ENCODE measurements at places on chromosomes 11 and 22. TPM values are rescaled to one million over a fixed set of nuclear protein-coding genes. Genes with fewer than 3 reads are reported as not detected.
A peak's percentile ranks its signal among the peaks of the same experiment; 100 is the strongest.

- DNase-seq: no peak
Observed at GRCh38 chr11:5486421-5486820, 2.1 kb upstream of the OR52D1 start.

- no peak for DNase-seq
Observed at GRCh38 chr11:88114486-88115045, 60.7 kb downstream of the RAB38 start.

TRIM29 gene
- total RNA-seq: 2.3 TPM

- no peak for DNase-seq
Observed at GRCh38 chr11:94673386-94673785, 94.8 kb upstream of the AMOTL1 start.

GRCh38 chr11:131871006-131871405 lies 500.6 kb downstream of the NTM start:
- no peak for DNase-seq

DNA sequence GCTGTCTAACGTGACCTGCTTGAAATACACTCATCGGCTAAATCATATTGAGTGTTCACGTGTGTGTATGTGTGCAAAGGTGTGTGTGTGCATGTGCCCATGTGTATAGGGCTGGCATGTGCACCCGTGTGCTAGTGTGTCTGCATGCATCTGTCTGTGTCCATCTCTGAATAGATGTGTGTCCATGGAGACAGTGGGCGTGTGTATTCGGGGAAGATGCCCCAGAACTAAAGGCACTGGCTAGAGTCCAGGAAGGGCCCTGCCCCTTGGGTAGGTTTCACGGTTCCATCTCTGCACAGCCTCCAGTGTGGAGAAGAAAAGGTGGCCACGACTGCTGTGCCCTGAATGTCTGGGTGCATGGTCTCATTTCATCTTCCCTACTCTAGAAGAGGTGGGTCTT lies 220.3 kb downstream of the MN1 start:
- DNase-seq: no peak

- no peak for DNase-seq
Observed at GRCh38 chr22:40721266-40721665, 42.0 kb downstream of the MCHR1 start.

DNA sequence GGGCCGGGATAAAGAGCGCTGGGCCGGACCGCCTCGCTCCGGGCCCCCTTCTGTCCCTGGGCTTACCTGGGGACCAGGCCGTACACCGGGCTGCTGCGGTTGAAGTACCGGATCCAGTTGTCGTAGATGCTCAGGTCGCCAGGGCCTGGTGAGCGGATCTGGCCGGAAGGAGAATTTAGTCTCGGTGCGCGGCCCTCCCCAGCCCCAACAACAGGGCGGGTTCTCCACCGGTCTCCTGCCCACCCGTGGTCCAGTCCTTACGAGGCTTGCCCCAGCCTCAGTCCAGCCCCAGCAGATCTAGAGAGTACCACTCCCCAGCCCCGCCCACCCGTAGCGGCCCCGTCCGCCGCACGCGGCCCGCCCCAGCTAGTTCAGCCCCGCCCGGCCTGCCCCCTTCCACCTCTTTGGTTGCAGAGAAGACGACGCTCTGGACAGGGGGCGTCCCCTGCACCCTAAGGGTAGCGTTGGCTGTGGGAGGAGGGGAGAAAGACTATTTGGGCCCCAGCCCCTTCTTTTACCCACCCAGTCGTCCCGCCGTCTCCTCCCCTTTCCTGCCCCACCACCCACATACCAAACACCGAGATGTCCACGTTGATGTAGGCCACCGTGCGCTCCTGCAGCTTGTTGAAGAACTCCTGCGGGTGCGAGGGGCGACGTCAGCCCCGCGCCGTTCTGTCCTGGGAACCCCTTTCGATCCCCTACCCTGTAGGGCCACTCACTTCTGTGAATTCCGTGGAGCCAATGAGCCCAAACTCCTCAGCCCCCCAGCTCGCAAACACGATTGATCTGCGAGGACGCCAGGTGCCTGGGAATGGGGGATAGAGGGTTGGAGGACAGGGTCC lies 6.8 kb downstream of the SAC3D1 start:
- no peak for DNase-seq

DNA sequence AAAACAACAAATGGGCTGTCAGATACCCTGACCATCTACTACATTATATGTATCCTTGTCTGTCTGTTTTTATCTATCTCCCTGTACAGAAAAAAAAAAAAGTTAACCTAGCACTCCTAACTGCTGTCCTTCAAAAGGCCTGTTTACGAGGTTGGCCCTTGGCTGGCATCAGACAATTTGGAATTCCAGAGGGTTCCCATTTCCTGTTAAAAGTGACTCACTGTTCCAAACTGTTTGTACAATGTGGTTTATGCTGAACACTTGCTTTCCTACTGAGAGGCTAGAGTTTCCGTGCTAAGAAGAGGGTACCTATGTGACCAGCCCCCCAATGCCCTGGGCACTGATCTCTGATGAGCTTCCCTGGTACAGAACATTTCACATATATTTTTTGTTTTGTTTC lies 65.9 kb upstream of the HMGXB4 start:
- no peak for DNase-seq

- no peak for DNase-seq
Observed at GRCh38 chr11:16613262-16613511, 125.3 kb upstream of the C11orf58 start.

GRCh38 chr22:42591987-42592386 lies 22.7 kb downstream of the POLDIP3 start:
- no peak for DNase-seq

DNA sequence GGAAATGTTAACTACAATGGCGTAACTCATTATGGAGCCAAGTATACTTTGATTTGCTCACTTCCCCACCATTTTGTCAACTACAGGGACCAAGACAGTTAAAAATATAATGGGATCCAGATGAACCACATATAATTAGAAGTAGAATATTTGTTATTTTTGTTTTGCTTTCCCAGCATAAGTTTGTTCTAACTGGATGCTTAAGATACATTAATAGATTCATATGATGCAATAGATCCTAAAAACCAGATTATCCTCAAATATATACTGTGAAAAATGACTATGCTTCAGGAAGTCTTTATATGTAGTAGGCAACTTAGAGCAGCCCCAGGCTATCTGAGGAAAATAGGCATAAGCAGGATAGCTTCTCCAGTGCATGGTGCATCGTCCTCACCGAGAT lies 38.3 kb downstream of the SESN3 start:
- no peak for DNase-seq

NPAS4 gene
- total RNA-seq: 1.7 TPM

DNA sequence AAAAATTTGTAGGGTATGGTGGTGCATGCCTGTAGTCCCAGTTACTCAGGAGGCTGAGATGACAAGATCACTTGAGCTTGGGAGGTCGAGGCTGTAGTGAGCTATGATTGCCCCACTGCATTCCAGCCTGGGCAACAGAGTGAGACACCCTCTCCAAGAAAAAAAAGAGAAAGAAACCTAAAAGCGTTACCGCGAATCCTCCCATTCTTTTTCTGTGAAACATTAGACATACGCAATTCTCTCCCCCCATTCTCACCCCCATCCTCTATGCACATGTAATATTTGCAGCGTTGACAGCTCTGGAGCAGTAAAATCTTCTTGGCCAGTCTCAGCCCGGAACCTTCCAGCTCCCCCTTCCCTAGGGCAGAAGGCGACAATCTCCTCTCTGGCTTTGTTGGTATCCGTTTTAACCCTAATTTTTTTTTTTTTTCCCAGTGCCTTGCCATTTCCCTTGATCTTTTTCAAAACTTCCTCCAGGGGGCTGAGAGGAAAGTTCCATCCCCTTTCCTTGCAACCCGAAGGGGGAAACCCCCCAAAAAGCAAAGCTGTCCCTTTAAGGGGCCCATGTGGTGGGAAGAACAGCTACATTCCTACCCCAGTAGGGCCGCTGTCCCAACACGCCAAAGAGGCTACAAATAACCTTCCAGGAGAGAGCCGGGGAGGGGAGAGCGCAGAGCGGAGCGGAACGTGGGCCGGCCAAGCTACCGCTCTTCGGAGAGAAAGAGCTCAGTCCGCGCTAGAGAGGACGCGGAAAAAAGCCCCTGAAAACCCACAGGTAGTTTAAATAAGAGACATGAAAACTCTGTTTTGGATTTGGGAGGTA lies 1.9 kb downstream of the LRP4 start:
- peak; percentile 83 for DNase-seq

GRCh38 chr11:40179541-40179940 lies 1279.9 kb downstream of the LRRC4C start:
- DNase-seq: no peak

SIDT2 gene
- total RNA-seq: 132 TPM

DNA sequence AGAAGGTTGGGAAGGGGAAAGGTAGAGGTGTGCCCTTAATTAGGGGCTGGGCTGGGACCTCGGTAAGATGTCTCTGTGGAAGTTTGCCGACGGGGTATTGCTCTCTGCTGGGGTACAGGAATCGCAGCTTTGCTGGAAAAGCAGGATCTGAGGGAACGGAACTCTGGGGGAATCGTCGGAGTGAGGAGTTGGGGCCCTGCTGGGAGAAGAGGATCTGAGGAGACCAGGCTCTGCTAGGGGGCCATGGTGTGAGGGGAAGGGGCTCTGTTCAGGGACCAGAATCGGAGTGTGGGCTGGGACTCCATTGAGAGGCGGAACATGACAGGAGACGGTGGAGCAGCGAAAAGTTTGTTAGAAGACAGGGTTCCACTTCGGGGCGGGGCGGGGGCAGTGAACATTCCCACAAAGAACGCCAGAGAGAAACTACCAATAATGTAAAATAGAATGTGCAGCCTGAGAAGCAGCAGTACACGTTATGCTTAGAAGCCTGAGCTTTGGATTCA lies 456 bp downstream of the AAMDC start:
- DNase-seq: peak; percentile 55

- DNase-seq: no peak
Observed at GRCh38 chr11:64989416-64989815, 7.4 kb downstream of the BATF2 start.

NARS2 gene
- 4.7 TPM for total RNA-seq

- no peak for DNase-seq
Observed at GRCh38 chr22:27761000-27761399, 40.6 kb downstream of the MN1 start.

GRCh38 chr11:14700593-14700992 lies 57.0 kb downstream of the PDE3B start:
- DNase-seq: no peak

DNA sequence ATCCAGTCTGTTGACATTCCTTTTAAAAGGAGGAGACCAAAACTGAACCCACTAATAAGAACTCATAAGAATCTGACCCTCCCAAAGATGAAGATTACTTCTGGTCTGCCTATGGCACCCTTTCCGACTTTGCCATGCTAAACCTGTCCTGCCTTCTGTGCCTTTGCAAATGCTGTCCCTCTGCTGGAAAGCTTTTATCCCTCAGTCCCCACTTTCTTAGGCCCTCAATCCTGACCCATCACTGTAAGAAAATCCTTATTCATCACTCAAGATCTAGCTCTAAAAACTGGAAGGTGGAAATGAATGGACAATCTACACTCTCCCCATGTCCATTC lies 10.4 kb downstream of the MPZL3 start:
- no peak for DNase-seq

GRCh38 chr11:2327032-2327431 lies 25.2 kb downstream of the TSPAN32 start:
- no peak for DNase-seq

DNA sequence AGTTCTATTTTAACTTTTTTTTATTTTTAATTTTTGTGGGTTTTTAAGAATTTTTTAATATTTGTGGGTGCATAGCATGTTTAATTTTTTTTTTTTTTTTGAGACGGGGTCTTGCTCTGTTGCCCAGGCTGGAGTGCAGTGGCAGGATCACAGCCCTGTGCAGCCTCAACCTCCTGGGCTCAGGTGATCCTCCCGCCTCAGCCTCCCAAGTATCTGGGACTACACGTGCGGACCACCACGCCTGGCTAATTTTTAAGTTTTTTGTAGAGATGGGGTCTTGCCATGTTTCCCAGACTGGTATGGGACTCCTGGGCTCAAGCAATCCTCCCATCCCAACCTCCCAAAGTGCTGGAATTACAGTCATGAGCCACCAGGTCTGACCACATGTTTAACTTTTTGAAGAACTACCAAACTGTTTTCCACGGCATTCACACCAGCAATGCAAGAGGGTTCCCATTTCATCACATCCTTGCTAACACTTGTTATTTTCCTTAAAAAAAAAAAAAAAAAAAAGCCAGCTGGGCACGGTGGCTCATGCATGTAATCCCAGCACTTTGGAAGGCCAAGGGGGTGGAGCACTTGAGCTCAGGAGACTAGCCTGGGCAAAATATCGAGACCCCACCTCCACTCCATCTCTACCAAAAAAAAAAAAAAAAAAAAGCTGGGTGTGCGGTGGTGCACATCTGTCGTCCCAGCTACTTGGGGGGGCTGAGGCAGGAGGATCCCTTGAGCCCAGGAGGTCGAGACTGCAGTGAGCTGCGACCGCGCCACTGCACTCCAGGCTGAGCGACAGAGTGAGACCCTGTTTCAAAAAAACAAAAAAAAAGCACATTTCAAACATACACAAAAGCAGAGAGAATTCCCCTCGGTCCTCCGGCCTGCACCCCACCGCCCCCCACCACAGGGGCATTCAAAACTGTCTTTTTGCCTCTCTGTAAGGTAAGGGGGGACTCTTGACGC lies 16.7 kb upstream of the TXNRD2 start:
- no peak for DNase-seq

DNA sequence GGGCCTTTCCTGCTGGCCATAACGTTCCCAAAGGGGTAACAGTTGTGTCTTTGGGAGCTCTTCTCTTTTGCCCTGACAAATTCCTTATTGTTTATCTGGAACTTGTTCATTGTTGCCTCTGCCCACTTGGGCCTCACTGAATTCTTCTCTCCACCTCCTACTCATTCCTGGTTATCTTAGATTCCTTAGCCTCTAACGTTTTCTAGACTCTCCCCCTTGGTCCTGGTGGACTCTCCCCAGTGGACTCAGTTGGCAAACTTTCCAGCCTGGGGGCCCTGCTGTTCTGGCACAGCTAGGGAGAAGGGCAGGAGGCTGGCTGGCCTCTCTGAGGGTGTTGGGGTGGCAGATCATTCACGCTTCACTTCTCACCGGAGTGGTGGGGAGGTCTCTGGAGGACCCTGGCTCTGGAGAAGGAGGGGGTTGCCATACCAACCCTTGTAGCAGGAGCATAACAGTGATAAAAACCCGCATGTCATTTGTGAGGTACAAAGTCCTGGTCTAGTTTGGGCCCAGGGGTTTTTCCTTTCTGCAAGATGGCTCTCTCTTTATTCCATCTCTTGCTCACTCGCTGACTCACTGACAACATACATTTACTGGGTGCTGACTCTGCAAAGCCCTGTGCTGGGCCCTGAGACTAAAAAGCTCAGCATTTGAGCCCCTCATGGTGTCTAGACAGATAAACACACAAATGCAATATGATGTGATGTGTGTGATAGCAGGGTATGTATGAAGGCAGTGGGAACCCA lies 39.7 kb downstream of the YWHAH start:
- no peak for DNase-seq

GRCh38 chr11:118088531-118088930 lies 1.8 kb upstream of the SMIM35 start:
- peak; percentile 79 for DNase-seq

GRCh38 chr11:19111809-19112208 lies 5.2 kb upstream of the ZDHHC13 start:
- DNase-seq: no peak

All from stomach (tissue), 19 donors.